IMR-90 (cell line): ENCODE measurements at places on chromosomes 11 and 22. TPM values are rescaled to one million over a fixed set of nuclear protein-coding genes. Genes with fewer than 3 reads are reported as not detected.
A peak's percentile ranks its signal among the peaks of the same experiment; 100 is the strongest.

The FGF19 gene
- not detected in 2 replicates for total RNA-seq

The MYO18B gene
- under 0.01 TPM in 1 of 2 replicates, not detected in the other for total RNA-seq

The CHRNA10 gene
- total RNA-seq = under 0.01 and 0.36 TPM in 2 replicates

The MFRP gene
- total RNA-seq = not detected in 2 replicates

The SMTNL1 gene
- total RNA-seq = not detected in 2 replicates

GRCh38 chr11:99432677-99433076, 411.9 kb downstream of the CNTN5 start:
- H3K36me3 ChIP-seq = no peaks in the 10 kb centered on the region
- DNase-seq = no peak
- no peak overlapping the region for H3K4me3 ChIP-seq
- no peak overlapping the region for H3K27ac ChIP-seq

DNA sequence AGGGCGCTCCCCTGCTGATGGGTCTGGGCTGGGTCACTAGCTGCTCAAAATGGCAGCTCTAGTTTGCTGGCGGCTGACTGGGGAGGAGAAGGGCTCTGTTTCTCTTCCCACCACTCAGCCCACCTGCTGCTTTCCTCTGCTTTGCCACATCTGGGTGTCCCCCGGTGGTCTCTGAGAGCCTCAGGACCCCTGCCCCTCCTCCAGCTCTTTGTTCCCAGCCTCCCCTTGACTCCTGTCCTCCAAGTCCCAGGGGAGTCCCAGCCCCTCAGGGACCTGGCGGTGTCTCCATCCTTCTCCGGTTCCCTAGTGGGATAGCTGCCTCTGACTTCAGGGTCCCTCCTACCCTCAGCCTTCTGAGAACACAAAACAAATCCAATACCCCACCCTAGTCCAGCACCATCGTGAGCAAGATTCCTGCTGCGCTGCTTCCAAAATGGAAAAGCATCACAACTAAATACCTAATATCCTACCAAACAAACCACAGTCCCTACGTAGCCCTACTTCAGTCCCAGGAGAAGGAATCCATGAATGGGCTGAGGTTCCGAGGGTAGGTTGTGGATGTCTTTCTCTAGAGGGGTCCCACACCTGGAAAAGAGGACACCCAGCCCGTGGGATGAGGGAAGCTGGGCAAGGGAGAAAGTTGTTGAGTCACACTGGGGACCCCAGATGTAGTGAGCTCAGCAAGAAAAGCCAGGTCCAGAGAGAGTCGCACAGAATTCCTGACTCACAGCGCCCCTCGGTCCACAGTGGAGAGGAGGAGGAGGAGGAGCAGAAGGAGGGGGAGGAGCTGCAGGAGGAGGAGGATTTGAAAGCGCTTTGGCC, 45.0 kb upstream of the NNMT start:
- H3K27ac ChIP-seq = no peak overlapping the region
- H3K4me3 ChIP-seq = no peak overlapping the region
- peaks cover 16% of the 10 kb centered on the region; the same call in 1 of the 2 replicates for H3K27me3 ChIP-seq
- no peak for DNase-seq

- H3K4me1 ChIP-seq = peaks cover 4% of the 10 kb centered on the region; the same call in 1 of the 2 replicates
- H3K27me3 ChIP-seq = no peaks in the 10 kb centered on the region
- H3K4me3 ChIP-seq = no peak overlapping the region
- DNase-seq = no peak
Measured at GRCh38 chr11:35247863-35248262, 108.9 kb downstream of the CD44 start.

- H3K4me3 ChIP-seq = no peak overlapping the region
- no peak overlapping the region for H3K27ac ChIP-seq
- peaks cover 3% of the 10 kb centered on the region; the same call in 1 of the 2 replicates for H3K4me1 ChIP-seq
Measured at GRCh38 chr22:45188779-45189178, 25.1 kb downstream of the NUP50 start.

DNA sequence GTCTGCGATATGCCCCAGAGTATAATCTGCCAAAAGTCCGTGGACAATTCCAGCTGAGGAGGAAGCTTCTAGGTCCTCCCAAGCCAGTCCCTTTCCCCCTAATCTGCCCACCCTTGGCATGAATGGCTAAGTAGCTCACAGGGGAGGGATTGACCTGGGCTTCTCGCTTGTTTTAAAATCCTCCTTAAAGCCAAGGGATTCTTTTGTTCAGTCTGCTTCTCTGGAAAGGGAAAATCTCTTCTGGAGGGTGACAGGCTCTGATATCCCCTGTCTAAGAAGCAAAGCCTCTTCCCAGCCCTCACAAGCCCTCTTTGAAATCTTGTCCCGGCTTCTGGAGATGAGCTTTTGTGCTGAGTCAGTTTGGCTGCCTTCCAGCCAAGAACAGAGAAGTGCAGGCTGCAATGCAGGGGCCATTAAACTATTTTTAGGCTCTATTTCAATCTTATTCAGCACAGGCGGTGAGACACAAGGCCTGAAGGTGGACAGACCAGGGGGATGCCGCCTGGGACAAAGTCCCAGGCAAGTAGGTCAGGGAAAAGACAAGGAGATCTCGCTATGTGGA, 23.9 kb downstream of the NEFH start:
- peaks cover 3% of the 10 kb centered on the region; the same call in 1 of the 2 replicates for H3K4me1 ChIP-seq
- H3K36me3 ChIP-seq = peaks cover 22% of the 10 kb centered on the region
- no peaks in the 10 kb centered on the region for H3K27me3 ChIP-seq
- H3K4me3 ChIP-seq = no peak overlapping the region
- peak overlapping the region; percentile 19; the same call in 1 of the 2 replicates for H3K27ac ChIP-seq

DNA sequence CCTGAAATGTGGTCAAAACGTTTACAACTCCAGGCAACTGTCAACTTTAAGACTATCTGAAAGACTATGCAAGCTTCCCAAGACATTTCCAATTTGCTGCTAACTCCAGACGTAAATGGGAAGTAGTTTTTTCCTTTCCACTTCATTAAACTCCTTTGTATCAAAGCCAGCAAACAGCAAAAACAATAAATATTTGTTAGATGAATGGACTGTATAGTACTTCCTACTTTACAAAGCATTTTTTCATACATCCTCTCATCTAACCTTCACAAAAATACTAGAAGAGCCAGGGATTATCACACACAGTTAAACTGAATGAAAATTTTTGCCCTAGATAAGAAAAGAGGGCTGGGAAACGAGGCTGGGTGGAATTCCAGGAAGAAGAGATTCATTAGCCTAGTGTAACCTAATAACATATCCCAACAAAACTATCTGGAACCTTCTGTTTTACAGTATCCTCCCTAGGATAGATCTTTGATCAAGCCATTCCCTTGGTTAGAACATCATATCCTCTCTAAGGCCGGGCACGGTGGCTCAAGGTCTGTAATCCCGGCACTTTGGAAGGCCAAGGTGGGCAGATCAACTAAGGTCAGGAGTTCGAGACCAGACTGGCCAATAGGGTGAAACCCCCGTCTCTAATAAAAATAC, 10.4 kb downstream of the NUP98 start:
- peaks cover 12% of the 10 kb centered on the region for H3K4me1 ChIP-seq
- no peaks in the 10 kb centered on the region for H3K27me3 ChIP-seq
- H3K27ac ChIP-seq = no peak overlapping the region

DNA sequence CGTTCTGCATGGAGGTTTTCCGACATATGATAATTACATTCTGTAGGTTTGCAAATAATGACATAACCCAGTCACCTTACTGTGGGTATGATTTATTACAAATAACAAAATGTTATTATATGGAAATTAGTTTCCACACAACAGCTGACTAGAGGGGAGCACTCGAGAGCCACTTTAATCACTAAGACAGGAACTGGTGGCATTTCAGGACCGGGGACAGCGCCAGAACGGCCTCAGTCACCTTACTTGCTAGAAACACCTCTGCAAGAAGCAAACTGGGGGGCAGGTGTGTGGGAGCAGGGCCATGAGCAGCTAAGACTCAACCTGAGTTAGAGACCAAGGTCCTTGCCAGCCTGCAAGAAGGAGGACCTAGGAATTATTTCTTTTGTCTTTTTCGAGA, 199.9 kb downstream of the DSCAML1 start:
- H3K4me3 ChIP-seq = no peak overlapping the region
- no peaks in the 10 kb centered on the region for H3K4me1 ChIP-seq
- peak; percentile 32 for DNase-seq
- H3K27ac ChIP-seq = no peak overlapping the region
- no peaks in the 10 kb centered on the region for H3K36me3 ChIP-seq

GRCh38 chr11:5307256-5308019, 5.7 kb upstream of the OR51B4 start:
- H3K4me1 ChIP-seq = peaks cover 2% of the 10 kb centered on the region; the same call in 1 of the 2 replicates
- no peak overlapping the region for H3K4me3 ChIP-seq
- H3K36me3 ChIP-seq = no peaks in the 10 kb centered on the region
- no peaks in the 10 kb centered on the region for H3K27me3 ChIP-seq
- DNase-seq = no peak

GRCh38 chr11:69160296-69161116, 4.8 kb downstream of the SMIM38 start:
- H3K27ac ChIP-seq = no peak overlapping the region
- no peaks in the 10 kb centered on the region for H3K36me3 ChIP-seq
- no peaks in the 10 kb centered on the region for H3K27me3 ChIP-seq
- H3K4me3 ChIP-seq = no peak overlapping the region
- peaks cover 17% of the 10 kb centered on the region for H3K4me1 ChIP-seq

DNA sequence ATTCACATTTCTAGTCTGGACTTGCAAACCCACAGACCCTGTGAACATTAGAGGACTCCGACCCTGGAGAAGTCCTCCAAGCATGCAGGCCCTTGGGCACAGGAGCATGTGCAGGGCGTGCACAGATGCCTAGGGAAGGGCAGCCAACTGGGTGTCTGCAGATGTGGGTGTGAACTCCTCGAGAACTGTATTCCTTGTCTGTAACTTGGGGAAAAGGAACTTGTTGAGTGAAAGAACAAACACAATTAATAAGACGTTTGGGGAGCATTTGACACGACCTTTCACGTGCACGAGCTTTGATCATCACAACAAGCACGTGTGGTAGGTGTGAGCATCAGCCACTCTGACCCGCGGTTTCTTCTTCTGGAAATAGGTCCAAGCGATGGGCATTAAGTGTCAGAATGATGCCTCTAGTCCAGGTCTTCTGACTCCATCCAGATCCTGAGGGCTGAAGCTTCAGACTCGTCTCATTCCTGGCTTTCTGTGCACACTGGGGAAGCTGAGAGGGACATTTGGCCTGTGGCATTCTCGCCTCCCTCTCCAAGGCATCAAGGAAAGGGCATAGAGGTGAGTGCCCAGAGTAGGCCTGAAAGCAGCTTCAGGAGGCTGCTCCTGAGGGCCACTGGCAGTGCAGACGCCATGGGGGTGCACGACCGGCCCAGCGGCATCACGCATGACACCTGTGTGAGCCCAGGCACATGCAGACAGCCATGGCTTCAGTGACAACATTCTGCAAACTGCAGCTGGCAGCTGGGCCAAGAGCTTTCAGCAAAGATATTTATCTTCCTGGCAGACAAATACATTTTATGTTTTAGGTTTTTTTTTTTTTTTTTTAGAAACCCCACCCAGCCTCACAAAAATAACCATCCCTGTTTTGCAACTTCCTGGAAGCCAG, 32.5 kb downstream of the ALX4 start:
- no peak for DNase-seq
- H3K4me3 ChIP-seq = no peak overlapping the region
- no peaks in the 10 kb centered on the region for H3K4me1 ChIP-seq
- peaks cover 29% of the 10 kb centered on the region for H3K27me3 ChIP-seq

DNA sequence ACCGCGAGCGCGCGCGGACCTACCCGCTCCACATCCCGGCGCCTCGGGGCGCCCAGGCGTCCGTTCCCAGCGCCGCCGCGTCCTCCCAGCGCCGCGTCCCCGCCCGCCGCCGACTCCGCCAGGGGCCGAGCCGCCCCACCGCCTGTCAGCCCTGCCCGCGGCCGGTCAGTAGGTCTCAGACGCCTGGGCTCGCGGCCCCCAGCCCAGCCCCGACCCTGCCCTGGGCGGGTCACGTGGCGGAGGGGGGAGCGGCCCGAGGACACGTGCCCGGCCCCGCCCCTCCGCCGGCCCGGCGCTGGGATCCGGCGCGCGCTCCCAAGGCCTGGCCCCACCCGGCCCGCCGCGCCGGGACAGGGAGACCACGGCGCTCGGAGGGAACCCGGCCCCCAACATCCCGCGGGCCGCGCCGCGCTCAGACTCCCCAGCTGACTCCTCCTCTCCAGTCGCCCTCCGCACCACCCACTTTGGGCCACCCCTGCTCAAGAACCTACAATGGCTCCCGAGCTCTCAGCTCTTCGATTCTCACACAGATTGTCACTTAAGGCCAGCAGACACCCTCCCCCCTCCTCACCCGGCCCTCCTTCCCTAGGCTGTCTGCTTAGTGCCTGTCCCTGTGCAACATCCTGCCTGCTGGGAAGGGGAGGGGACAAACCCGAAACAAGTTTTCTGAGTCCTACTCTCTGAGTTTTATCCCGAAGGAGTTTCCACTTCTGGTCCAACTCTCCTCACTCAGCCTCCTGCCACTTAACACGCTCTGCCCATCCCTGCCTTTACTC, at the start of gene RAB3IL1:
TSS of gene RAB3IL1 (minus strand) at position 233 of the 776 bp plus-strand sequence. CDS start at position 34, 199 bp downstream.
- peaks cover 25% of the 10 kb centered on the region for H3K27me3 ChIP-seq
- H3K4me1 ChIP-seq = no peaks in the 10 kb centered on the region; the same call in 1 of the 2 replicates
- H3K27ac ChIP-seq = peak within 1 kb of the TSS; percentile 7; the same call in 1 of the 2 replicates
- peak within 1 kb of the TSS; percentile 75 for H3K4me3 ChIP-seq
